ENCODE measurements at places on chromosomes 5 and 9. TPM values are rescaled to one million over a fixed set of nuclear protein-coding genes. Genes with fewer than 3 reads are reported as not detected.

- no peak for DNase-seq
Observed at GRCh38 chr5:94815313-94816039, 197.0 kb downstream of the SLF1 start.

PRDM9 gene
- total RNA-seq, result not detected

GRCh38 chr5:61362796-61363368, 30.8 kb downstream of the ZSWIM6 start:
- DNase-seq, result no peak

RALGDS gene
- 34.6 TPM for total RNA-seq

PCDHB7 gene
- 0.40 TPM for total RNA-seq

KIF12 gene
- 0.53 TPM for total RNA-seq

GRCh38 chr9:73038089-73038509, 85.2 kb upstream of the ALDH1A1 start:
- DNase-seq, result no peak

DNA sequence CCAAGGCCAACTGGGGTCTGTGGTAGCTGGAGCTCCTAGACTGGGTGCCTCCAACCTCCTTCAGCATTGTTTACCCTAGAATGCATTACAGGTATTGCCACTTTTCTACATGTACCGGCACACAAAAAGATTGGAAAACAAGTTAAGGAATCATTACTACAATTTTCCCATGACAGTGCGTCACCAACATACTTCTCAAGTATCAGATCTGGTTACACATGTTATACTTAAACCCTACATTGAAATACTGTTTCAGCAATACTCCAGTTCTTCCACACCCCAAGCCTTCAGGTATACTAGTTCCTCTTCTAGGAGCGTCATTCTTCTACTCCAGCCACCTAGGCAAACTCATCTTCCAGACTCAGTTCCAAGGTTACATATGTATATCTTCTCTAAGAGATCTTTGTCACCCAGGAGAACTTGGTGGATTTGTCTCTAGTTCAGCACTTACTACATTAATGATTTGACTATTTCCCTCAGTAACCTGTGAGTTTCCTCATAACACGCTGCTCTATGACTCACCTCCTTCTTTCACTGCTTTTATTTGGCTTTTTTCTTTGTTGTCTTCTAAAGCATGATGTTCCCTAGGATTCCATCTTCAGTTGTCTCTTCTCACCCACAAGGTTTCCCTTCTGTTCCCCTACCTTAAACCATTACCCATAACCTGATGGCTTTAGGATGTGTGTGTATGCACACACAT, 217.0 kb downstream of the AP3B1 start:
- DNase-seq, result no peak
